Memory B cell (primary cell): ENCODE measurements at places on chromosomes 16 and 17.
A peak's percentile ranks its signal among the peaks of the same experiment; 100 is the strongest.

GRCh38 chr17:49635121-49635520 lies 42.8 kb downstream of the SPOP start:
- peaks cover 10% of the 10 kb centered on the region for H3K4me1 ChIP-seq
- no peak overlapping the region for H3K27ac ChIP-seq
- H3K4me3 ChIP-seq: no peak overlapping the region
- DNase-seq: no peak
- peaks cover 13% of the 10 kb centered on the region for H3K36me3 ChIP-seq

DNA sequence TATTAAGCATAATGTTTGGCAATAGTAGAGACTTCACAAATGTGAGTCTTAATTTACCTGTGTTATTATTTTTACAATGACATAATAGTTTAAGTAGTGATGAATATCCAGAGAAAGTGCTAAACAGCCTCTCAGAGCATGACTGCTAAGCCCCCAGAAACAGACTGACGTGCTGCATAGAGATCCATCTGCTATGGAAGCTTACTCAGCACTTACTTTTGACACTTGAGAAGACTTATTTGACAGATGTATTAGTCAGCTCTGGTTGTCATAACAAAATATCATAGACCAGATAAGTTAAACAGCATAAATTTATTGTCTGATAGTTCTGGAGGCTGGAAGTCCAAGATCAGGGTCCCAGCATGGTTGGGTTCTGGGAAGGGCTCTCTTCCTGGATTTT lies 334.9 kb upstream of the MON1B start:
- H3K4me3 ChIP-seq: no peak overlapping the region
- H3K4me1 ChIP-seq: no peaks in the 10 kb centered on the region
- no peak overlapping the region for H3K27ac ChIP-seq
- H3K27me3 ChIP-seq: no peaks in the 10 kb centered on the region

- H3K27me3 ChIP-seq: no peaks in the 10 kb centered on the region
- peak overlapping the region; percentile 89 for H3K4me3 ChIP-seq
- peak; percentile 28 for DNase-seq
- H3K36me3 ChIP-seq: peaks cover 10% of the 10 kb centered on the region
- peaks cover 63% of the 10 kb centered on the region for H3K4me1 ChIP-seq
Observed at GRCh38 chr17:49746791-49747490, 17.0 kb downstream of the FAM117A start.

DNA sequence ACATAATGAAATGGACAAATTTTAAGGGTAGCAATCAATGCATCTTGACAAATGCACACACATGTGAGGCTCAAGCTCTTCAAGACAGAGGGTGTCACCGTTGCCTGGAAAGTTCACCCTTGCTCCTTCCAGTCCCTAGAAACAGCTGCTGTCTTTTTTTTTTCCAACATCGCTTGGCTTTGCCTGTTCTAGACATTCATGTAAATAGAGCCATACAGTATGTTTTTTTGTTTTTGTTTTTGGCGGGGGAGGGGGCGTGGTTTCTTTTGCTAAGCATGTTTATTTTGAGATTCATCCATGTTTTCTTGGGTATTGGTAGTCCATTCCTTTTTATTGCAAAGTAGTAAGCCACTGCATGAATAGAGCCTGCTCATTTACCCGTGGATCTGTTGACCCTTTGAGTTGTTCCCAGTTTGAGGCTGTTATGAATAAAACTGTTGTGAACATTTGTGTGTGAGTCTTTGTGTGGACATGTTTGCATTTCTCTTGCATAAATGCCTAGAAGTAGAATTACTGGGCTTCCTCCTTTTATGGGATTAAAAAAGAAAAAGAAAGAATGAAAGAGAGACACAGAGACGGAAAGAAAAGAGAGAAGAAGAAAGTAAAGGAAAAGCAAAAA lies 78.4 kb downstream of the NT5M start:
- no peak overlapping the region for H3K4me3 ChIP-seq
- H3K4me1 ChIP-seq: no peaks in the 10 kb centered on the region
- no peak for DNase-seq
- H3K27ac ChIP-seq: no peak overlapping the region

- no peak overlapping the region for H3K27ac ChIP-seq
- H3K27me3 ChIP-seq: peaks cover 18% of the 10 kb centered on the region
- DNase-seq: no peak
- H3K4me1 ChIP-seq: peaks cover under 1% of the 10 kb centered on the region
- H3K4me3 ChIP-seq: no peak overlapping the region
Observed at GRCh38 chr16:700684-701584, 4.7 kb downstream of the FBXL16 start.

DNA sequence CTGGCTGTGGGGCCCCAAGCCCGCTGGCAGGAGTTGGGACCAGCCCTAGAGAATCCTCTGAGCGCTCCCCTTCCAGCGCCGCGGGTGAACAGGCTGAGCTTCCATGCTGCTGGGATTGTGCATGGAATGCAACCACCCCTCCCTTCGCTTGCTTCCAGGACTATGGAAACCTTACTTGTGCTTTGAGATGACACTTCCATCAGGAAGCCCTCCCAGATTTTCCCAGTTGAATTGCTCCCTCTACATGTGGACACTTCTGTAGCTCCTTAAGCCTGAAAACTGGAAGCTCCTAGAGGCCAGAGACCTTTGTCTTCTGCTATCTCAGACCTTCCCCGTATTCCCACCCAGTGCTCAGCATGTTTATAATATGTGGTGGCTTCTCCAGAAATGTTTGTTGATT lies 213.2 kb upstream of the RPL38 start:
- no peak overlapping the region for H3K4me3 ChIP-seq
- H3K27ac ChIP-seq: no peak overlapping the region
- no peaks in the 10 kb centered on the region for H3K4me1 ChIP-seq
- no peaks in the 10 kb centered on the region for H3K36me3 ChIP-seq

DNA sequence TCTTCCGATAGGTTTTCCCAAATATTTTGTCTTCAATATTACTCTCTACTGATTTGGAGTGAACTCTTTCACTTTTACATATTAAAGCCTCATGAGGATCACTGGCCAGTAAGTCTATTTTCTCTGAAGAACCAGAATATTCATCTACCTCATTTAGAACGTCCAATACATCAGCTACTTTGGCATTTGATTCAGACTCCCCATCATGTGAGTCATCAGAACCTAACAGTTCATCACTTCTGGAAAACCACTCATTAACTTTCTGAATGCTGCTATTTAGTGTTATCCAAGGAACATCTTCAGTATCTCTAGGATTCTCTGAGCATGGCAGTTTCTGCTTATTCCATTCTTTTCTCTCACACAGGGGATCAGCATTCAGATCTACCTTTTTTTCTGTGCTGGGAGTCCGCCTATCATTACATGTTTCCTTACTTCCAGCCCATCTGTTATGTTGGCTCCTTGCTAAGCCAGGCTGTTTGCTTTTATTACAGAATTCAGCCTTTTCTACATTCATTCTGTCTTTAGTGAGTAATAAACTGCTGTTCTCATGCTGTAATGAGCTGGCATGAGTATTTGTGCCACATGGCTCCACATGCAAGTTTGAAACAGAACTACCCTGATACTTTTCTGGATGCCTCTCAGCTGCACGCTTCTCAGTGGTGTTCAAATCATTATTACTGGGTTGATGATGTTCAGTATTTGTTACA lies 30.9 kb downstream of the BRCA1 start:
- H3K27me3 ChIP-seq: no peaks in the 10 kb centered on the region
- H3K4me3 ChIP-seq: no peak overlapping the region
- no peak overlapping the region for H3K27ac ChIP-seq
- no peak for DNase-seq
- H3K36me3 ChIP-seq: no peaks in the 10 kb centered on the region
- no peaks in the 10 kb centered on the region for H3K4me1 ChIP-seq

GRCh38 chr16:61547626-61548025 lies 488.6 kb downstream of the CDH8 start:
- no peaks in the 10 kb centered on the region for H3K36me3 ChIP-seq
- no peaks in the 10 kb centered on the region for H3K4me1 ChIP-seq
- H3K4me3 ChIP-seq: no peak overlapping the region
- H3K27ac ChIP-seq: no peak overlapping the region

DNA sequence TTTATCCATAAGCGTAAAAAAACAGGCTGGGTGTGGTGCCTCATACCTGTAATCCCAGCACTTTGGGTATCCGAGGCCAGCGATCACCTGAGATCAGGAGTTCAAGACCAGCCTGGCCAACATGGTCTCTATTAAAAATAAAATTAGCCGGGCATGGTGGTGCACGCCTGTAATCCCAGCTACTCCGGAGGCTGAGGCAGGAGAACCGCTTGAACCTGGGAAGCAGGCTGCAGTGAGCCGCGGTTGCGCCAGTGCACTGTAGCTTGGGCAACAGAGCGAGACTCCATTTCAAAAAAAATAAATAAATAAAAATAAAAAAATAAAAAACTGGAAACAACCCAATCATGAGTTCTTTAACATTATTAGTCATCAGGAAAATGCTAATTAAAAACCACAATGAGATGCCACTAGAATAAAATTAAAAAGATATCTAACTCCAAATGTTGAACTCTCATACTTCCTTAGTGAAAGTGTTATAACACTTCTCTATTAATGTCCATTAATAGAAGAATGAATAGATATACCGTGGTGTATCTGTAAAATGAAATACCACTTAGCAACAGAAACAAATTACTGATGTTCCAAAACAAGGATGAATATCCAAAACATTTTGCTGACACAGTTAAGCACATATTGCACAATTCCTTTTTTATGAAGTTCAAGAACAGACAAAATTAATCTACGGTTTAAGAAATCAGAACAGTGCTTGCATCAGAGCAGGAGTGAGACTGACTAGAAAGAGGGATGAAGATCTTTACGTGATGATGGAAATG lies 13.1 kb downstream of the MPHOSPH6 start:
- H3K27ac ChIP-seq: peak overlapping the region; percentile 29
- no peak overlapping the region for H3K4me3 ChIP-seq
- H3K4me1 ChIP-seq: peaks cover 5% of the 10 kb centered on the region

GRCh38 chr16:66936462-66936861 lies 1.1 kb downstream of the CES2 start:
- H3K4me1 ChIP-seq: peaks cover 43% of the 10 kb centered on the region
- DNase-seq: no peak
- H3K27ac ChIP-seq: peak overlapping the region; percentile 50

- no peaks in the 10 kb centered on the region for H3K27me3 ChIP-seq
- peaks cover 21% of the 10 kb centered on the region for H3K4me1 ChIP-seq
- H3K4me3 ChIP-seq: no peak overlapping the region
- no peak overlapping the region for H3K27ac ChIP-seq
- no peak for DNase-seq
Observed at GRCh38 chr17:58320570-58321323, 7.8 kb downstream of the TSPOAP1 start.

GRCh38 chr16:28925386-28926228 lies 569 bp upstream of the RABEP2 start:
- H3K27ac ChIP-seq: peak overlapping the region; percentile 97
- H3K36me3 ChIP-seq: peaks cover 4% of the 10 kb centered on the region
- peaks cover 42% of the 10 kb centered on the region for H3K4me1 ChIP-seq
- DNase-seq: peak; percentile 74
- H3K4me3 ChIP-seq: peak overlapping the region; percentile 98

DNA sequence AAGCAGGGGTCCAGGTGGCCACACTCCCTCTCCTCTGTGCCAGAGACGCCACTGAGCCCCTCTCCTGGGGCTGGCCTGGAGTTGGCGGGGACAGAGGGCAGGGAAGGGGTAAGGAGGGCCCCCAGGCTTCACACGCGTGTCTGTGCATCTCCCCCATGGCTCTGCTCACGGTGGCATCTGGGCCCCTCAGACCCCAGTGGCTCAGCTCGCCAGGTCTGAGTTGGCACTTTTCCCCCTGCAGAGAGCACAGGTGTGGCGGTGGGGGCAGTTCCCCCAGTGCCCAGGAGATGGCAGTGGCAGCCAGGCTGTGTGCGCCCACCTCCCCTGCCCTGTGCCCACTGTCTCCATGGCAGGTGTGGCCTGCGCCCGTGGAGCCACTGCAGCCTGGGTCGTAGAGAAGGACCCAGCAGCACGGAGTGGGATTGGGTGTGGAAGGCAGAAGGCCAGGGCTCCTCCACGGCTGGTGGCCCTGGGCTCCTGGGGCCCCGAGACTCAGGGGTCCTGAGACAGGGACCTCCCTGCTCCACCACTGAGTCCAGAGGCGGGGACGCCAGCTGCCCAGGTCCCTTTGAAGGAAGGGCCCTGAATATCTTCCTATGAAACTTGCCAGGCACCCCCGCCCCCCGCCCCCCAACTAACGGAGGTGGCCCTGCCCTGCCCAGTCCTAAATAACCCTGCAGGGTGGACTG lies 4.3 kb upstream of the APRT start:
- no peak overlapping the region for H3K4me3 ChIP-seq
- H3K4me1 ChIP-seq: peaks cover 6% of the 10 kb centered on the region
- no peaks in the 10 kb centered on the region for H3K36me3 ChIP-seq

GRCh38 chr17:75673487-75673886 lies 6.3 kb downstream of the SAP30BP start:
- no peak for DNase-seq
- no peak overlapping the region for H3K27ac ChIP-seq
- H3K36me3 ChIP-seq: peaks cover 15% of the 10 kb centered on the region
- H3K4me3 ChIP-seq: no peak overlapping the region
- H3K4me1 ChIP-seq: peaks cover 9% of the 10 kb centered on the region

GRCh38 chr16:29901607-29901945 lies 1.3 kb downstream of the ASPHD1 start:
- H3K36me3 ChIP-seq: peaks cover 6% of the 10 kb centered on the region
- H3K27me3 ChIP-seq: peaks cover 22% of the 10 kb centered on the region
- no peak overlapping the region for H3K27ac ChIP-seq
- no peak for DNase-seq
- no peak overlapping the region for H3K4me3 ChIP-seq

DNA sequence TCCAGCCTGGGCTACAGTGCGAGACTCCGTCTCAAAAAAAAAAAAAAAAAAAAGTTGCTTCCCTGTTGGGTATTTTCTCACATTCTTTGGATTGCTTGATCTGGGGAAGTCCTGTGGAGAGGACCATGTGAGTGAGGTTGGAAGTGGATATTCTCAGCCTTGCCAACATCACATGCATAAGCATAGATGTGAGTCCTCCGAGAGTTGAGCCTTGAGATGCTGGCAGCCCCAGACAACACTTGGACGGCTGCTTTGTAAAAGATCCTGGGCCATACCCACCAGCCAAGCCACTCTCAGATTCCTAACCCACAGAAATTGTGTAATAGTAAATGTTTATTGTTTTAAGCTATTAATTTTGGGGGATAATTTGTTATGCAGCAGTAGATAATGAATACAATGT lies 1570.0 kb upstream of the GOT2 start:
- H3K4me1 ChIP-seq: no peaks in the 10 kb centered on the region
- peaks cover 2% of the 10 kb centered on the region for H3K36me3 ChIP-seq
- DNase-seq: no peak
- H3K4me3 ChIP-seq: no peak overlapping the region
- no peak overlapping the region for H3K27ac ChIP-seq

DNA sequence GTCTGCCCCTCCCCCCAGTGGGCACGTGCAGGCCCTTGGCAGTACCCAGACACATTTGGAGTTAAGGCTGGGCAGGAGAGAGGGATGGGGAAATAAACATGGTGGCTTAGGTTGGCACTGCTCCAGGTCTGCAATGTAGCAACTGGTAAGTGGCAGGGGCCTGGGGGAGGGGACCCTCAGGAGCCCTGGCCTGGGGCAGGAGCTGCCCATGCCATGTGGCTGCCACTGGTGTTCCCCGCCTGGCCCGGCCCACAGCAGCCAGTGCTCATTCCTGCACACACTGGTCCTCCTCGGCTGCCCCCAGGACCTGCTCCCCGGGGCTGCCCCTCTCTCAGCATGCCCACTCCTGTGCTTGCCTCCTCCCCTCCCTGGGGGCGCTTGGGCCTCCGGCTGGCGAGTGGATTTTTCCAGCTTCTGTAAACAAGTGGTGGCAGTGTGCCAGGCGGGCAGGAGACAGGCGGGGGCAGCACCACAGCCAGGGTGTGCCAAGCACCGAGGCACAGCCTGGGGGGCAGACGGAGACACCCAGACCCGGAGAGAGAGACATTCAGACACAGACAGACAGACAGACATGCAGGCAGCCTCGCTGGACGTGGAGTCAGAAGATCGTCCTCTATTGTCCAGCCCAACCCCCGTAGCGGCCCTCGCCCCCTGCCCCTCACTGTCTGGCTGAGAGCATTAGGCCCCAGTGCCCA lies 9.4 kb downstream of the THRA start:
- no peaks in the 10 kb centered on the region for H3K27me3 ChIP-seq
- DNase-seq: no peak
- H3K36me3 ChIP-seq: no peaks in the 10 kb centered on the region
